Adipocyte (in vitro differentiated cells): ENCODE measurements at places on chromosomes 1 and 21.
A peak's percentile ranks its signal among the peaks of the same experiment; 100 is the strongest.

DNA sequence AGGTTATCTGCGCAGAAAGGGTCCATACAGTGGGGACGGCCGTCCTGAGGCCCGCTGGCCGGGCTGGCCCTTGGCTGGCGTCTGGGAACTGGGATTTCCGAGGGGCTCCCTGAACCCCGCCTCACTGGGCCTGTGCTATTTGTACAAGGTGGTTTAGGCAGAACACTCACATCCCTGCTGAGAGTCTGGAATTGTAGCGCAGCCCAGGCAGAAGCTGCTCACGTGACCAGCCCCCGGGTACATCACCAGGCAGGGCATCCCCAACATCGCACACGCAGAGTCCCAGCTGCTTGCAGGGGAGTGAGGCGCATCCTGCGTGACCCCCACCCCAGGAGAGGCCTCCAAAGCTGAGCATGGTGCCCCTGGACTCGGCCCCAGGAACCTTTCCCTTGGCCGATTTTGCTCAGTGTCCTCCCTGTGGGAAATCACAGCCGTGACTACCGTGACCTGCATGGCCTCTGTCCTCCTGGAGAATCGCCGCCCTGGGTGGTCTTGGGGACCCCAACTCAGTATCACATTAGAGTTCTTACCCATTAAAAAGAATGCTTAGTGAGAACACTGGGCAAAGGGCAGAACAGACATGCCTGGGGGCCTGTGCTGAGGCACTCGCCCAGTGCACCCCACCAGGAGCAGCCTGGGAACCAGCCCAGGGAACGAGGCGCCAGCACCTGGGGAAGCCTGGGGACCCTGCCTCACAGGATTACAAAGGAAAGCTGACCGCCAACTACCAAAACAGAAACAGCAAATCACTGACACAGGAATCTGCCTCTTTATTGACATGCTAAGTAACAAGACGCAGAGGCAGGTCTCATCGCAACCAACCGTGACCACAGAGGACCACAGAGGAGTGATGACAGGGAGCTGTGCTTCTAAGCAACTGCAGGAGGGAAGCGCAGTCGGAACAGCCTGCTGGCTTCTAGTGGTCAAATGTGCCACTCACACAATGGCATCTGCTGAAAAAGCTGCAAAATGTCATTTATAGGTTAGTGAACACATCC is 33.5 kb downstream of the UBE2G2 start:
- DNase-seq: no peak

GRCh38 chr1:110207831-110208230 is 2.3 kb upstream of the KCNC4 start:
- peak; percentile 84 for DNase-seq

GRCh38 chr21:43815107-43815613 is 25.8 kb downstream of the RRP1 start:
- DNase-seq: no peak

DNA sequence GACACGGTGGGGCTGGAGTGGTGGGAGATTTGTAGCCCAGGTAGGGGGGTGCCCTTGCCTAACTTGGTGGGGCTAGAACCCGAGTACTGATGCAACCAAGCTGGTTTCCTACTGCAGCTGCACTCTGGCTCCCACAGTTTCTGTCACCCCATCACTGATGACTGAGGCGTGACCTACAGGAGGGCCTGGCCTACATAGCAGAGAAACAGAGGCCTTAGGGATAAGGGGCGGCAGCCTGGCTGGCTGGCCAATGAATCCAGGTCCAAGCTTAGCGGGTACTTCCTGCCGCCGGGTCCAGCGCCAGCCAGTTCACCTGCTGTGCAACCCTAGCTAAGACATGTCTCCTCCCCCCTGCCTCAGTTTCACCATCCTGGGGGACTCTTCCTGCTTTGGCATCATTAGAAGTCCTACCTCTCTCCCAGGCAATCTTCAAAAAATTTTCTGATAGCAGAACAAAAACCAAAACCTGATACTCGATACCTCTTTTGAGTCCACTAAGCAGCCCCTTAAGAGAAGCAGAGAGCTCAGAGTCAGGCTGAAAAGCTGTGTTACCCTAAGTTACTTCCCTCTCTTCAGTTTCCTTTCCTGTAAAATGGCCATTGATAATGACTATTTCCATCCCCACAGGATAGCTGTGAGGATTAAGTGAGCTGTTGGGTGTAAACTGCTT is 27.3 kb upstream of the RNF19B start:
- DNase-seq: no peak

GRCh38 chr21:16311229-16311628 is 581.4 kb downstream of the USP25 start:
- no peak for DNase-seq

DNA sequence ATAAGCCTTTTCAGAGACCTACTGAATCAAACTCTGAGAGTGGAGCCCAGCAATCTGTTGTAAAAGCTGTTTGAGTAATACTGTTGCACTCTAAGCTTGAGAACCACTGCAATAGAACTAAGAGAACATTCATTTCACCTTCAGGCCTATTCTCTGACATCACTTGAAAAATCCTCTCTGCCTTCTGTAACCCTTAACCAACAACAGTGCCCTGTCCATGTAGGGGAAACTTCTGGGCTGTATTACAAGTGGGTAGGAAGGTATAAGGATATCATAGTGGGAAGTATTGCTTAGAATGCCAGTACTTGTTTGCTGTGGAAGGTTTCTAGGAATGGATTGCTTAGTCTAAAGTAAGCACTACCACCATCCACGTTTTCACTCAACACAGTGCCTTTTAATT is 42.9 kb downstream of the SH3GLB1 start:
- no peak for DNase-seq

- peak; percentile 89 for DNase-seq
Observed at GRCh38 chr21:38984982-38985567, 179.3 kb downstream of the ETS2 start.
